ENCODE measurements at places on chromosomes 11 and 22.

- DNase-seq, result no peak
Observed at GRCh38 chr22:44143105-44143474, 37.6 kb upstream of the PARVG start.

GRCh38 chr11:6968816-6969215 is 42.6 kb downstream of the ZNF215 start:
- no peak for DNase-seq

DNA sequence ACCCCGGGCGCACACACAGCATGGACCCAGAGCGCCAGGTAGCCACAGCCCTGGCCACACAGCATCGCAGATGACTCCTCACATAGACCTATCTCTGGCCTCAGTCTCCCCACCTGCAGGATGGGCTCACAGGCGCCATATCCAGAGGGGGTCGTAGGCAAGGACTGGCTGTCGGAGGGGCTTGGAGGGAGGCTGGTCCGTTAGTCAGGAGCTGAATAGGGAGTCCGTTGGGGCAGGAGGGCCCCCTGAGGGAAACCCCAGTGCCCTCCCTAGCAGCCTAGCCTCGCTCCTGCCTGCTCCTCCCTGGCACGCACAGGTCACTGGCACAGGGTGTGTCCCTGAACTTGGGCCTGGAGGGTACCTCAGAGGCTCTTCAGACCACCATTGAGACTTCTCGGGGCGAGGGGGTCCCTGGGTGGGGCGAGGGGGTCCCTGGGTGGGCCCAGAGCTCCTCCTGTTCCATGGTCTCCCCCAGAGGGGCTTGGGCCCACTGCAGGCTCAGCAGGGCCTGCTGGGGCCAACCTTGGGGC is 2.0 kb downstream of the PLXNB2 start:
- DNase-seq, result no peak

GRCh38 chr11:30617762-30618161 is 31.6 kb upstream of the MPPED2 start:
- DNase-seq, result no peak

DNA sequence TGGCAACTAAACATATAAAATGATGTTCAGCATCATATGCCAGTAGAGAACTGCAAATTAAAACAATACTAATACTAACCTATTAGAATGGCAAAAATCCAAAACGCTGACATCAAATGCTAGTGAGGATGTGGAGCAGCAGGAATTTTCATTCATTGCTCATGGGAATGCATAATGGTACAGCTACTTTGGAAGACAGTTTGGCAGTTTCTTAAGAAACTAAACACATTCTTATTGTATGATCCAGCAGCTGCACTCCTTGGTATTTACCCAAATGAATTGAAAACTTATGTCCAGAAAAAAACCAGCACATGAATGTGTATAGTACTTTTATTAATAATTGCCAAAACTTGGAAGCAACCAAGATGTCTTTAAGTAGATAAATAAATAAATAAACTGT is 258.0 kb downstream of the TENM4 start:
- no peak for DNase-seq

GRCh38 chr11:11407065-11407762 is 54.2 kb upstream of the CSNK2A3 start:
- no peak for DNase-seq

- no peak for DNase-seq
Observed at GRCh38 chr11:68194675-68195294, 18.3 kb downstream of the KMT5B start.

- no peak for DNase-seq
Observed at GRCh38 chr11:68028802-68029545, 1.5 kb upstream of the NDUFS8 start.

DNA sequence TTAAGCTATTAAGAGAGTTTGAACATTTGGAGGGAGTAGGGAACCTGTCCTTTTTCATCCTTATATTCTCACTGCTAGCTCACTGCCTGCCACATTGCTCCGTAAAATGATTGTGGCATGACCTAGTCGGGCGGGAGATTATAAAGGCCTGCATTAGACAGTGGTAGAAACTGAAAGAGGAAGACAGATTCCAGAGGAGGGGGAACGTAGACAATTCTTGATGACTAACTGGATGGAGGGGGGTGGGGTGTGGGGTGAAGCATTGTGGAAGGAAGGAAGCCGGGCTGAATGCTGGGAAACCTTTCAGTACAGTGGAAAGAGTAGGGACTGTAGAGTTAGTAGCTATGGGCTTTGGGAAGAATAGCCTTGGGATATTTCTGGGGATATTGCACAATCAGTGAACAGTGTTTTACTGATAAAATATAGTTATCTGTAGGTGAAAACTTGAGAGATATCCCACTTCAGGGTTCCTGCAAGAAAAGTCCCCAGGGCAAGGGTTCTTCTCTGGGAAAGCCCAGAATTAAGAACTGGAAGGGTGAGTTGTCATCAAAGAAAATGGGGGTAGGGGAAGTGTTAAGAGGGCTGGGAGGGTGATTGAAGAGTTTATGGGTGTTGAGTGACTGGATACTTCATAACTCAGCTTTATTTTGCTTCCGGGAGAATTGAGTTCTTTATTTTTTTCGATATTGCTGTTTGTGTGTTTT is 2.1 kb downstream of the MED15 start:
- peak; percentile 54 for DNase-seq

DNA sequence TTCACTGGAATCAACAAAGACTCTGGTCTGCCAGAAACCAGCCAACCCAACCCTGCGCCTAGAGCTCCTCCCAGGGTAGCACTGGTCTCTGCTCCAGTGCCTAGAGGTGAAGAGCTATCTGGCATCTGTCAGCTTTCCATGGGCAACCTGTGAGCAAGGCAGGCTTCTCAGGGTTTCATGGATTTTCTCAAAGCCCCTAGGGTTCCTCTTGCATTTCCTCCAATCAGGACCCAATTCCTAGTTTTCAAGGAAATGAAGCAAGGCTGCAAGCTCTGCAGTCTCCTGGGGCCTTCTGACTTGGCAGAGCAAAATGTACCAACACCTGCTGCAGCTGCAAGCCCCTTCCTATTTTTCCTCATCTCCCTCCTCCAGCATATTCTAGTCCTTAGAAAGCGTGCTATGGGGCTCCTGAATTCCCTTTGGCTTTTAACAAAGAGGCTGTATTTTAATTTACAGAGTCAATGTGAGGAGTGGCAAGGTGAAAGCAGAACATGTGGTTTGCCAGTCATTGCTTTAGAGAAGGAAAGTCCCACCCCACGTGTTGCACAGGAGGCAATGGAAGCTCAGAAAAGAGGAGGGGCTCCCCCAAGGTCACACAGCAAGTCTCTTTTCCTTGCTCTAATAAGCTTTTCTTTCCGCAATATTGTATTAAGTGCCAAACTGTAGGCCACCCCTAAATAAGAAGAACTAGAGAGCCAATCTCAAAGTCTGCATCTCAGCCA is 33.0 kb upstream of the RIC3 start:
- no peak for DNase-seq

DNA sequence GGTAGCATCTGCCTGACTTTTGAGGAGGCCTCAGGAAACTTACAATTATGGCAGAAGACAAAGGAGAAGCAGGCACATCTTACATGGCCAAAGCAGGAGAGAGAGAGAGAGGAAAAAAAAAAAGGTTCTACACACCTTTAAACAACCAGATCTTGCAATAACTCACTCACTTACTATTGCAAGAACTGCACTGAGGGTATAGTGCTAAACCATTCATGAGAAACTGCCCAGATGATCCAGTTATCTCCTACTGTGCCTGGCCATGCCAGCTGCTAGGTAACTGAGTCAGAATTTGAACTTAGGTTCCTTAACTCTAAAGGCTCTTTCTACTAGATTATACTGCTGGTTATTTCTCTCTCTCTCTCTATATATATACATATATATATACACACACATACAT is 7.3 kb downstream of the HORMAD2 start:
- no peak for DNase-seq

DNA sequence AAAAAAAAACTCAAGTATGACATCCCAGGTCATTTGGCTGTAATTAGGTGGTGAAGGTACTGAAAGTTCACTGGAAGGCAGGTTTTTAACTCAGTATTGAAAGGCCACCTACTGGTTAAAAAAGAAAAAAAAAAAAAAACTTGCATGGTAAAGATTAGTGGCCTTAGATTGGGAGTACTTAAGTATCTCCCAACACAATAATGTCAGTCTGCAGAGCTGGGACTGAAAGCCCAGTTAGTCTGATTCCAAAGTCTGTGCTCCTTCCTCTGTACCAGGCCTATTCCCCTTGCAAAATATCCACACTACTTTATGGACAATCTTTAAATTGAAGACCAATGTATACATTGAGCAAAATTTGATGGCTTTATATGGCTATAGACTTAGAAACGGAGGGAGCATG is 85.5 kb downstream of the NOX4 start:
- DNase-seq, result no peak

DNA sequence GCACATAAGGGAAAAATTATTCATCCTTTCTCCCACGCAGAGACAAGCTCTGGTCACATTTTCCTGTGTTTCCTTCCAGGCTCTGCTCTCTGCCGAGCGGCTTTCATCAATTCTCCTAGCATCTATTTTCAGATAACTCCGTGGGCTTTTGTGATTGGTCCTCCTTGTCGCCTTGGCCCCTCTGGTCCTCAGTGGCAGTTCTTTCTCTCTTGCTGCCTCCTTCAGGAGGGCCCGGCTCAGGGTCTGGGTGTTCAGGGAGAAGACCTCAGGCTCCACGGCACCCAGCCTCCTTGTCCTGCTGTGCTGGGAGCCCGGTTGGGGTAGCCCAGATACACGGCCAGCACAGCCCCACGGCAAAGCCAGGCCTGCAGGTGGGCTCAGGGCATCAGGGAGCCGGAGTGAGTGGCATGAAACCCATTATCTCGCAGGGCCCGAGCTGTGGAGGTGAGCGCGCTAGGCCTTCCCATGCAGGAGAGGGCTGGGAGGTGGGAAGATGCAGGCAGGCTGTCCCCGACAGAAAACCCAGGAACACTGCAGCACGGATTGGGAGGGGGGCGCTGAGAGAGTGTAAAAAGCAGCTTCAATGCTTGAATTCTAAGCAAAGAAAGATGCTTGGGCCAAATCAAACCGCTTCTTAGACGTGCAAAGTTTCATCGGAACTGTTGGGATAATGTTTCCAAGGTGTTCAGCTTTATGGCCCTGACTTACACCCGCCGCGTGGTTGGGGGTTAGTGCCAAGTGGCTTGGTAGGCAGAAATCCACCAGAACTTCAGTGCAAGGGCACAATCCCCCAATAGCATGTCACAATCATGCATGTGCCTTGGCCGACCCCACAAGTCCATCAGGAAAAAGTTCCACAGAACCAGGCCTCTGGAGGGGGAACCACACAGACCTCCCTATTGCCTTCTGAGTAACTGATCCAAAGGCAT is 81.9 kb upstream of the WNT7B start:
- no peak for DNase-seq

- no peak for DNase-seq
Observed at GRCh38 chr11:76140912-76141574, 65.3 kb downstream of the WNT11 start.

GRCh38 chr11:93548679-93549319 is 5.6 kb upstream of the SMCO4 start:
- no peak for DNase-seq

GRCh38 chr11:1870326-1870696 is 17.4 kb downstream of the LSP1 start:
- no peak for DNase-seq

DNA sequence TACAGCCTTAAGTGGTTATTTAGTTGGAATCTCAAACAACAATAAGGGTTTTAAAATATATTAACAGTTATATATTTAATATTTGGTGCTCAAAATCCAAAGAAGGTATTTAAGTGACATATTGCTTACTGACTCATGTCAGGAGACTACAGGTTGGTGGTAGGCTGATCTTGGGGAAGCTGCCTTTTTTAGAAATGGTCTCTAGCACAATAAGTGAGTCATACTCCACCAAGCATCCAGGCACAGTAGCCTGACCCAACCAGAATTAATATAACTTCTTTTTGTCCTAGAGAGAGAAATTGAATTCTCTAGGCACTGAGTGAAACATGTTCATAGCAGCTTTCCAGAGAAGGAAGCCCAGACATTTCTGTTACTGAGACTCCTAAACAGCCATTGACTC is 868.5 kb upstream of the TENM4 start:
- DNase-seq, result no peak

DNA sequence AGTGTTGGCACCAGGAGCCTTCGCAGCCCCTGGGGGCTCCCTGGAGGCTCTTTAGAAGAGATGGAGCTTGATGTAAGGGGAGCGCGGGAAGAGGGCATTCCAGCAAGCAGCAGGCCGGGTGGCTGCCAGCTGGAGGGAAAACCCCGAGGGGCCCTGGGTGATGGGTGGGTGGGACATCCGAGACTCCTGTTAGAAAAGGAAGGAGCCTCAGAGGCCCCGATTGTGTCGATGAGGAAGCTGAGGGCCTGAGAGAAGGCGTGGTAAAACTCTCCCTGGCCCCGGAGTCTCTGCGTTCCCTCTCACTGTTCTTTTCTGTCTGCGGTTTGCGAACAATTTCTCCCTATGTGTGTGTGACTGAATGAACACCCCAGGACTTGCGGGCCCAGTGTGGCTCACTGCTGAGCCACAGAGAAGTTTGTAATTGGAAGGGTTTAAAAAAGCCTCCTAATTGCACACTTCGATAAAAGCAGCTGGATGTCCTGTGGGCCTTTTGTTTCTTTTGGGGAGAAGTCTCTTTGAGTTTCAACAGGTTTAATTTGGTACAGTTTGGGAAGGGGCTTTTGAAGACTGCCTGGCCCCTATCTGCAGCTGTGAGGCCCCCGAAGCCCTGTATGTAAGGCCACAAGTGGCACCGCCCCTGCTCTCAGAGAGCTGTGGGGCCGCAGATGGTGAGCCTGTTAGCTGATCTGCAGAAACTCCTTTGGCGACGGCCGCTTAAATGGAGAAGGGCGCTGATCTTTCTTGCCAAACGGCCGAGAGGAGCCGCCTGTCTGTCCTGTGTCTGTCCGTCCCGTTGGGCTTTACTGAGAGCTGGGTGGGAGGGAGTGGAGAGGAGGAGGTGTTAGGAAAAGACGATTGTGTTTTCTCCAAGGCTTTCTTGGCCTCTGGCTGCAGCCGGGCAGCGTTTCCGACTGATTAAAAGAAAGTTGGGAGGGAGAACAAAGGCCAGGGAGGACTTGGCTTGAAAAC is 2.0 kb downstream of the FBLN1 start:
- no peak for DNase-seq

GRCh38 chr11:64181506-64182411 is 4.2 kb upstream of the STIP1 start:
- no peak for DNase-seq

DNA sequence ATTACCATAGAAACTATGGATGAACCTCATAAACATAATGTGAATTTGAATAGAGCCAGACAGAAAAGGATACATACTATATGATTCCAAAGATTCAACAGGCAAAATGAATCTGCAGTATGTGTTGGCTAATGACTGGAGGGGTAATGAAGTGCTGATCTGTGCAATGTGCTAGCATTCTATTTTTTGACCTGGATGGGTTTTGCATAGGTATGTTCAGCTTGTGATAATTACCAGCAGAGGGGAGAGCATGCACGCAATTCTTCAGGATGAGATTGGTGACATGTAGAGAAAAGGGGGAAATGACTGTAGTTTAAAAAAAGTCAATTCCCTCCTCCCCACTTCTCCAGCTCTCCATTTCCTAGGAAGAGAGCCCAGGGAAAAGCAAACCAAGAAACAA is 618 bp upstream of the CCDC81 start:
- DNase-seq, result no peak

- DNase-seq, result no peak
Observed at GRCh38 chr11:2474059-2474901, 29.5 kb downstream of the KCNQ1 start.

- no peak for DNase-seq
Observed at GRCh38 chr11:9849389-9849788, 185.5 kb downstream of the SWAP70 start.

GRCh38 chr22:19851291-19852176 is 3.1 kb downstream of the GNB1L start:
- DNase-seq, result no peak
